ENCODE measurements at places on chromosomes 4 and X.

DNA sequence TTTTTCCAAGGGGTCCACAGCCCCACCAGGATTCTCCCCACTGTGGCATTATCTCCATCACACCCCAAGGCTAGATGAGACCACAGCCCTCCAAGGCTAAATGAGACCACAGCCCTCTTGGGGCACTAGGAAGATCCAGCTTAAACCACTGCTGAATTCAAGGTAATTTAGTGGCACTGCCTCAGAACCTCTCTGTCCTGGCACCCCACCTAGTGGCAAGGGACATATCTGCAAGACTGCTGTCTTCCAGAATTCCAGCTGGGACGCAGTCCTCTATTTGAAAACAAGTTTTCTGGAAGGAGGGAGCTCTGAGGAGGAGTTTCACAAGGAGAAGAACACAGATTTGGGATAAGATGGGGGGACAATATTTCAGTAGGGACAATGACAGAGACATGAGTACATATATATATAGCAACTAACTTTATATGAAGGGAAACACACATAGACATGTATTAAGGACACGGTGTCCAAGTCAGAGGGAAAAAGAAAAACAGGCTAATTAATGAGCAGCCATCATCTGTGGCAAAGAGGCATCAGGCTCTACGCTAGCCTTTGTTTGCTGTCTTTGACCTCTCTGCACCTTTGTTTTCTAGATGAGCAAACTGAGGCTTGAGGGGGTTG is 9.3 kb downstream of the CETN2 start:
- peak; percentile 39 for DNase-seq

DNA sequence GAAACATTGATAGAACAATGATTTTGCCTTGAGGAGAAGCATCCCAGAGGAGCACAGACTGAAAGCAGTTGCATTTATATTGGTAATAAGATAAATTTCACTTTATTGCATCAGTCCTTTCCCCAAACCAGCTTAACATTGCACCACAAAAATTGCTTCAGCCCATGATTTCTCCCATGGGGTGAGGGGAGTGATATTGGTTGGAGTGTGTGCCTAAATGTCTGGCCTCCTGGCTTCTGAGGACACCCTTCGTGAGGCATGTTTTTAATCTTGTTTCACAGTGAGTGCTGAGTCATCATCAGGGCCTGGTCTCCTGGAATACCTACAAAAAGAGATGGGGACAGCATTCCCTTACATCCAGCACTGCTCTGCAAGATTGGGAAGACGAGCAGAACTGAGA is 487.9 kb downstream of the C4orf33 start:
- no peak for DNase-seq

- DNase-seq, result peak; percentile 43
Measured at GRCh38 chrX:1205681-1206611, 6.5 kb downstream of the CRLF2 start.

- no peak for DNase-seq
Measured at GRCh38 chr4:36815536-36815935, 429.0 kb upstream of the NWD2 start.

DNA sequence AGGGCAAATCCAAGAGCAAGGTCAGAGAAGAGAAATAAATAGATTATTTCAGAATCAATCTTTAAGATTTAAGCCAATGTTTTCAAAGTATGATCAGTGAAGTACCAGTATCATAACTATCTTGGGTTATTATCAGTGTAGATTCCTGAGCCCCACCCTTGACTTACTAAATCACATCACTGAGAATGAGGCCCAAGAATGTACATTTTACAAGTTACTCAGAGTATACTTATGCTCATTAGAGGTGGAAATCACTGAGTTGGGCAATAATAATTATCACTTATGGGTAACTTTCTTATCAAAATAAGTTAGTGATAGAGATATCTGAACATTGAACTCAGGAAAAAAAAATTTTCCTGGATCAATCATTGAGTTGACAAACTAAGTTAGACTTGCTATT is 121.6 kb upstream of the NOCT start:
- no peak for DNase-seq

DNA sequence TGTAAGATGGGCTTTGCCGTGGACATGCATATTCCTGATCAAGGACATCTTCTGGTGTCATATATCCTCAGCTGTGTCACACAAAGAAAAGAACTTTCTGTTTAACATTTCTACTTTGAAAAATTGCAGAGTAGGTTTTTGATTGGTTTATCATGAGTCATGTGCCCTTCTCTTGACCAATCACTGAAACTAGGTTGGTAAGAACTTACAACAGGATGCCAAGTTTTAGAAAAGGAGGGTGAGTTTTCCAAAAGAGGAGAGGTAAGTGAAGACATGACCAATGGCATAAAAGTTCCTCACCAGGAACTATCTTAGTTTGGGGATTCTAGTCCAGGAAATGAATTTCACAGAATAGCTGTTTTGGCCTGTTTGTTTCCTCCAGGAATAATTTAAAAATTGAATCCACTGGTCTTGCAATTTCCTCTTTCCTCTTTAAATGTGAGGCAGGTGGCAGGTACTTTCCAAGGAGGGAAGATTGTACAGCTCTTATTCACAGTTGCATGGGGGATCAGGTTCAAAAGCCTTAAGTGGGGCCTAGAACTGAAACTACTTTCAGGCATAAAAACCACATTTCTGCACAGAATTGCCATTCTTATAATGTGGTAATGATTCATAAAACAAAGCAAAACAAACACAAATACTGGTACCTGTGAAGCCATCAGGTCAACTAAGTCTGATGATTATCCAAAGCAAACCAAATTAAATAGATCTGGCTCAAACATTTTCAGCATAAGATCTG is 1114.5 kb upstream of the LCORL start:
- no peak for DNase-seq

GRCh38 chr4:4432341-4433125 is 45.6 kb downstream of the NSG1 start:
- no peak for DNase-seq

DNA sequence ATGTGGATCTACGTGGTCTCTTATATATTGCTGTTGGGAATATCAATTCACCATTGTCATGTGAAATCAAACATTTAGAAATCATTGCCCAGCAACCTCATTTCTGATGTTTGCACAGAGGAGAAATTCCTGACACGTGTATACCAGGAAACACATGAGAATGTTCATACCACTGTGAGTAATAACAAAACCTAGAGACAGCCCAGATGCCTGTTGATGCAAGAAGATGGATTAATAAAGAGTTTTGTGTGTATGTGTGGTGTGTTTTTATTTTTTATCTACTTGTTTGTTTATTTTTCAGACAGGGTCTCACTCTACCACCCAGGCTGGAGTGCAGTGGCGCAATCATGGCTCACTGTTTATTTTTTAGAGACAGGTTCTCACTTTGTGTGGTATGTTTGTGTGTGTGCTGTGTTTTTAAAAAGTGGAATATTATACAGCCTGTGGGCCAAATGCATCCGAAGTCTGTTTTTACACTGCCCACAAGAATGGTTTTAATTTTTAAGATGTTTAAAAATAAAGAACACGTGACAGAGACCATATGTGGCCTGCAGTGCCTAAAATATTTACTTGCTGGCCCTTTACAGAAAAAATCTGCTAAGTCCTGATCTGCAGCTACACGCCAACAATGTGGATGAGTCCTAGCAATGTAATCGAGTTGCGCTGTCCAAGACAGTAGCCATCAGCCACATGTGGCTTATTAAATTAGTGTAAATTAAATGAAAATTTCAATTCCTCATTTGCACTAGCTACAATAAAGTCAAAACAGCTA is 39.2 kb downstream of the TXLNG start:
- DNase-seq, result no peak

DNA sequence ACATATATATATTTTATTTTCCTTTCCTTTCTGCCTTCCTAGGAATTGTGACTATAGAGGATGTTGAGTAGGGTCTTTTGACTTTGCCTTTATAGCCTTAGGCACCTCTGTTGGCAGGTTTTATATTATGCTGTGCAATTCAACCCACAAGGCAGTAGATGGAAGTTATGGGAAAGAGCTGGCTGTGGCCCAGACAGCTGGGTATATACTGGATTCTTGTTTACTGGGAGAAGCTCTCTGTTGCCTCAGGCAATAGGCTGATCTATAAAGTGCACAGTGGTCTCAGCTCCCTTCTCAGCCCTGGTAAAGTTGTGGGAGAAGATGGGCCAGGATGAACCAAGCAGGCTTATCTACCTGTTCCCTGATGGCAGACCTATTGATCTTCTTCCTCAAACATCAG is 342.0 kb downstream of the GBA3 start:
- DNase-seq, result no peak

DNA sequence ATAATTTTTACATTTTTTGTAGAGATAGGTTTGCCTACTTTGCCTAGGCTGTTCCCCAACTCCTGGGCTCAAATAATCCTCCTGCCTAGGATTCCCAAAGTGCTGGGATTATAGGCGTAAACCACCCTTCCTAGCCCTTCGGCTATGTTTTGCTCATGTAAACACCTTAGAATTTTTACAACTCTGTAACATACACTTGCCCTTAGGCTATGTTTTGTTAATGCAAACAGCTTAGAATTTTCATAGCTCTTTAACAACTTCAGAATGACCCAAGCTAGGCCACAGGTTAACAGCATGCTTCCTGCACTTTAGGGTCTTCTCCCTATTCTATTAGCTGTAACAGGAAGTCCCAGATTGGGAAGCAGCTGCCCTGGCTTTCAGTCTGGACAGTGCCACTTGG is 24.2 kb downstream of the KLHL15 start:
- DNase-seq, result no peak

GRCh38 chr4:124028182-124028581 is 631.6 kb downstream of the SPRY1 start:
- no peak for DNase-seq

- no peak for DNase-seq
Measured at GRCh38 chr4:66766557-66766956, 778.7 kb downstream of the CENPC start.

DNA sequence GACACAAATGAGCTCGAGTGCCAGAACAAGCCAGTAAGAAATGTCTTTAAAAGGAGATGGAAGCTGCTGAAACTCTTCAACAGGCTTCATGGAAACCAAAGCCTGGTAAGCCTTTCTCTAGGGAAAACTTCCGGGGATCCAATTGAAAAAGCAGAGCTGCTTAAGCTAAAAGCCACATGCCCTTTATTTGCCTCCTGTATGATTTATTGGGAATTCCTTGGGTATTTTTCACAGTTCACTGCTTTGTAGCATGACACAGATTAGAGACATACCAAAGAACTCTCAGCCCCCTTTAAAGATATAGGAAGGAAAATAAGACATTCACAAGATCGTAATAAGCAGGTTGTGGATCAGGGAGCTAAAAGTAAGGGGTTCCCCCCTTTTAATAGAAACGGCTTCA is 6.5 kb upstream of the ARHGAP6 start:
- DNase-seq, result no peak

- DNase-seq, result no peak
Measured at GRCh38 chr4:7585768-7586167, 151.0 kb upstream of the PSAPL1 start.

- DNase-seq, result no peak
Measured at GRCh38 chrX:13283950-13284546, 35.8 kb downstream of the ATXN3L start.

GRCh38 chr4:18100657-18101056 is 79.1 kb upstream of the LCORL start:
- DNase-seq, result no peak

DNA sequence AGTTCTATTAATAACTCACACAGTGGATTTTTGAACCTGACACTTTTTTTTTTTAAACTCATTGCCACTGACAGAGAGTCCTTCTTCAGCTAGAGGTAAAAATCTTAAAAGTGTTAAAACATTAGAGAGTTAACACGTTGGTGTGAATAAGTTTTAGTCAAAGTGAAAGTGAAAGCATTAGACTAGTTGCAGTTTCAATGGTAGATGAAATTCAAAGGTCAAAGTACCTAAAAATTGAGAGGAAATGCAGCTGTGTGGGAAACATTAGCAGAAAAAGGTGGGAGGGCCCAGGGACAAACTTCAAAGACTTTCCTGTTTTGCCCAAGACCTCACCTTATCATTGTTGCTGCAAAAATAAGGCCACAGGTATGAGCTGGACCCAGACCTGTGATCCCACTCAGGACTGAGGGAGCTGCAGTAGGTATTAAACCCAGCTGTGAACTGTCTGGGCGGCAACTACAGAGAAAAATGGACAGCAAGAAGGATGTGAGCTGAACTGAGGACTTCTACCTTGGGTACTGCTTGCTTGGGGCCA is 17.6 kb upstream of the GABRA4 start:
- DNase-seq, result no peak

DNA sequence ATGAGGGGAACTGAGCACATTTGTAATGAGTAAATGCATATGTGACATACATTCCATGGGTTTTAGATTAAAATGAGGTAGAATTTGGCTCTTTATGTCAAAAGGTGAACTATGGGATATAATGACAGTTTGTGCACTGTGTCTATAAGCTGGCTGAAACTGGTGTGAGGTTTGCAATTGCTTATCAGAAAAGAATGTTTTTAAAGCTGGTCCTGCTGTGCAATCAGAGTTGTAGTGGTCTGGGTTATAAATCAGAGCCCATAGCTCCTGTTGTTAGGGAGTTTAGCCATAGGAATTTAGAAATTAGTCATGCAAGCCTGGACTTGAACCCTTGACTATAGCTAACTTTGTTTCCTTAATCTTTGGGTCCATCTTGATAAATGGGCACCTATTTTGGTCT is 23.1 kb upstream of the GATB start:
- no peak for DNase-seq

DNA sequence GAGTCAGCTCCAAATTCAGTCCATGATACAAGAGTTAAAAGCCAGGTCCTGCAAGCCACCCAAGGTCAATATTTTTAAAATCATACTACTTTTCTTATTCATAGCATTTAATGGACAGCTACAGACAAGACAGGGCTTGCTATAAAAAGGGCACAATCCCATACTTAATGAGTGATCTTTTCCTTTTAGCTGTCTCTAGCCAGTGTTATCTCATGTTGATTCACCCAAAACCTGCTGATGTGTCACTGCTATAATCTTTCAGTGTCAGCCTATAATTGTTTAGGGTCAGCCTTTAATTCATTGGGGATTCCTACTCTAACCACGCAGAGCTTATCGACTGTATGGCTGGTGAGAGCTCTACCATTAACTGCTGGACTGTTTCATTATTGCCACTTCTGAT is 51.2 kb upstream of the HCCS start:
- DNase-seq, result no peak

DNA sequence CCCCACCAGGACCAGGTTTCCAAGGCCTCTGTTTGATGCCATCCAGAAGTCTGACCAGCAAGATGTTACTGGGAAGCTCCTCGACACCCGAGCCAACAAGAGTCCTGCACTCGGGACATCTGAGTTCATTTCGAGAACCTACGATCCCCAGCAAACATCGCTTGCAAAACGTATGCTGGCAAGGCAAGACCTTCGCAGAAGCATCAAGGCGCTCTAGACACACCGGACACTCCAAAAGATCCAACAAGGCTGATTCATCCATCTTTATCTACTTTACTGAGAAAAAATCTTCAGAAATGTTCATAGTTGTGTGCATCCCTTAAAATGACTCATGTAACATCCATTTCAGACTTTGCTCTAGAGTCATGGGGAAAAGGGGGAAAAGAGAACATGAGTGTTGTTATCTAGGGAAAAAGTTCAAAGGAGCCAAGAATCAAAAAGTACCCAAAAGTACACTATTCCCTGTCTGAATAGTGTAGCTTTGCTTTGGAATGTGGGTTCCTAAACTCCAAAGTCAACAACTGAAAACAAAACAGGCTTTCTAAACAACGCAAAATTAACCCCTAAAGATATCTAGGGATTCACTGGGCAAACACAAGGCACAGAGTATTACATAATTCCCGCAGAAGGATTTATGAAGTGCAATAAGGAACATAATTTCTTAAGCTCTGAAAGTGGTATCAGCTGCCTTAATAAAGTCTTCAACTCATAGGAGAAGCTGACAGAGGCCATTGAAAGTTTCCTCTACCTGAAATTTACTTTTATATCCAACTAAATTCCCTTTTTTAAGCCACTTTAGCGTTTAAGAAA is 1.6 kb downstream of the SH3RF1 start:
- DNase-seq, result no peak

GRCh38 chr4:13920901-13921300 is 293.4 kb upstream of the BOD1L1 start:
- DNase-seq, result no peak
